RCC 7860 (cell line): ENCODE measurements at places on chromosomes 7 and 10.

DNA sequence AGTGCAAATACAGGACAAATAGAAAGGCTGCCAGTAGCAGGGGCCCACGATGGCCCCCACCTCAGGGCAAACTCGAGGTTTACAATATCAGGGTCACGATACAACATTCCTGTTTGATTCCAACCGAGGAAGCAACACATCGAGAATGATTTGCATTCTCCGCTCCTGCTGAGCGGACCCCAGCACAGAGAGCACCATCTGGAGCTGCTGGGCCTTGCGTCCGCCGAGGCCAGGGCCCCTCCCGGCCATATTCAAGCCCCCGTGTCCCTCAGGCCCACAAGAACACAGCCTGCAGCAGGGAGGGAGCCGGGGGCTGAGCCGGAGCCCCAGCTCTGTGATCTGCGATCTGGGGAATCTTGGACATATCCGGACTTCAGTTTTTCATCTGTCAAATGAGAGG lies 84.3 kb downstream of the PRKAG2 start:
- no peak for DNase-seq

DNA sequence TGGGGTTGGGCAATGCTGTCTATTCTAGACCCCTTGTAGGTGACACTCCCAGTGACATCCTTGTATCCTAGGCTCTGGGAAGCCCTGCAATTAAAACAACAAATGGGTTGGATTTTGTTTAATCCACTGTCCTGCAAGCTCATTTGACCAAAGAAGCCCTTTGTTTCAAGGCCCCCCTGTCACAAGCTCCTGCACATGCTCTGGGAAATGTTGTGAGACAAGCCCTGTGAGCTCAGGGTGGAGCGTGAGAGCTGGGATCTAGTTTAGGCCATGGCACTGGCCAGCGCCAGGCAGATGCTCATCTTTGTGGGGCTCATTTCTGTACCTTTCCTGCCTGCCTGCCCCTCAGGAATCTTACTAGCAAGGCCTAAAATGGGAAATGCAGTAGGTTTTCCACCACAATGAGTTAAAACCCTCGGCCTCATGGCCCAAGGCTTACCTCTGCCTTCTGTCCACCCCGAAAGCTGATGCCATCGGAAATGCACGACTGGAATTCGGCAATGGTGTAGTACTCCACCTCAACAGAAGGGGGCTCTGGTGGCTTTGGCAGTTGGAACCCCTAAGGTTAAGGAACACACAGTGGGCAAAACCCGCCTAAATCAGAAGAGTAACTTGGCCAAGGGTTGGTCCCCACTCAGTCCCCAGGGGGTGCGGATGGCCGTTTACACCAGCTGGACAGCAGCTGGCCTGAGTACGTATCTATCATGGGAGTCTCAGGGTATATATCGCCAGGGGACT lies 112.0 kb downstream of the NEURL1 start:
- no peak for DNase-seq

DNA sequence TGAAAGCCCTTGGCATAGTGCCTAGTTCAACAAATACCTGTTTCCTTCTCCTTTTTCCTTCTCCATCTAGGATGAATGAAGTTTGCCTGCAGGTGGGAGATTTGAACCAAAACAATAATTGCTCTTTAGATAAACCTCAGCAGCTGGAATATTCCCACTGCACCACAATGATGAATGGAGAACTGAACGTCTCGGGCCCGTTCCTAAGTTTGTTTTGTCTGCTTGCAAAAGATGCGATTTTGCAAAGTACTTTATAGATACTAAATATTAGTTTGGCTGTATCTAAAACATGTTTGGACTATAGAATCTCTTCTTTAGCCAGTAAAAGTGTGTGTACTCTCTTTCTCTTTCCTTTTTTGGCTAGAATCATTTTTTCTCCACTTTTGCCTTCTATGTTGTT lies 75.8 kb upstream of the BMPER start:
- DNase-seq = no peak

GRCh38 chr10:75398692-75399460 lies 2.7 kb downstream of the ZNF503 start:
- no peak for DNase-seq
